ENCODE measurements at places on chromosomes 7 and 10.

DNA sequence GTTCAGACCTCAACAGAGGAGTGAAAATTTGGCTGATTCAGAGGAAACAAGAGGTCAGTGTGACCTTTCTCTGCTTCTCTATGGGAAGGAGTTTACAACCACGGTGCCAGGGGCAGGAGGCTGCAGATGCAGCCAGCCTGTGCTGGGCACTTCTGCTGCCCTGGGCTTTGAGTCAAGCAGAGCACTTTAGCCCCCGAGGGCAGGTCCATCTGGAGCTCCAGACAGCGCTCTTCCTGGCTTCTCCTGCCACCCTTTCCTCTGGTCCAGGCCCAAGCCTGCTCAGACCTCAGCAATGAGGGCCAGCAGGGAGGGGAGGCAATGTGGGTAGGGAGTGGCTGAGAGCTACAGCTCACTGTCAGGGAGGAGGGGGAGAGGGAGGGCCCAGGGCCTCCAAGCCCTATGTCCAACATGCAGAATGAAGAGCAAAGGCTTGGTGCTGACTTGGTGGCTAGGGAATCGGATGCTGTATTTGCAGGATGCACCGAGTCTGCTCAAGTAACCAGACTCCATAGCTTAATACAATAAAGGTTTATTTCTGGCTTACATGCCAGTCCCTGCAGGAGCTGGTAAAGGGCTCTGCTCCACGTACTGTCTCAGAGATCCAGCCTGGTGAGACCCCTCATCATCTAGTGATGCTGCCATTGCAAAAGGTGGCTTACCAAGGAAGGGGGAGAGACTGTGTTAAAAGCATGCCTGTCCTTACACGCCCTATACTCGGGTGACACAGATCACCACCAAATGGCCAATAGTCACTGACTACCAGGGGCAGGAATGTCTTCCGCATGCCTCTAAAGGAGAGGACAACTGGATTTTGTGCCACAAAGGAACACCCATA, 481.6 kb downstream of the RPS24 start:
- DNase-seq = no peak

DNA sequence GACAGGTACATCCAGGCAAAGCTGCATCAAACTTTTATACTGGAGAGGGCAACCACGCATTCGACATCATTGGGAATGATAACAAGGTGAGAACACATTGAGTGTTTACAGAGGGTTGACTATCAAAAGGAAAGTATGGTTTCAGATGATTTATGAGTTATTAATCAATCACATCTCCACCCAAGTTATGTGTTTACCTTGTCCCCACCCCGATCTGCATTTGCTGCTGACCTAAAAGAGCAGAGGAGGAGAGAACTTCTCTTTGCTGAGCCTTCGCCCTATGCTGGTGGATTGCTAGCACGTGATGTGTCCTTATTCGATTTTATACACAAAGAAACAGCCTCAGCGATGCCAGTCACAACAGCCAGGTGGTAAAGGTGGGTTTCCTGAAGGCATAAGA, at the start of gene MSMB:
TSS of gene MSMB (minus strand) at position 9 of the 400 bp plus-strand sequence. CDS start 32 bp downstream, outside the sequence.
- DNase-seq = no peak

GRCh38 chr10:107859065-107859464, 694.6 kb upstream of the SORCS1 start:
- no peak for DNase-seq

- peak; percentile 42 for DNase-seq
Measured at GRCh38 chr10:127972751-127973357, 66.0 kb downstream of the PTPRE start.

DNA sequence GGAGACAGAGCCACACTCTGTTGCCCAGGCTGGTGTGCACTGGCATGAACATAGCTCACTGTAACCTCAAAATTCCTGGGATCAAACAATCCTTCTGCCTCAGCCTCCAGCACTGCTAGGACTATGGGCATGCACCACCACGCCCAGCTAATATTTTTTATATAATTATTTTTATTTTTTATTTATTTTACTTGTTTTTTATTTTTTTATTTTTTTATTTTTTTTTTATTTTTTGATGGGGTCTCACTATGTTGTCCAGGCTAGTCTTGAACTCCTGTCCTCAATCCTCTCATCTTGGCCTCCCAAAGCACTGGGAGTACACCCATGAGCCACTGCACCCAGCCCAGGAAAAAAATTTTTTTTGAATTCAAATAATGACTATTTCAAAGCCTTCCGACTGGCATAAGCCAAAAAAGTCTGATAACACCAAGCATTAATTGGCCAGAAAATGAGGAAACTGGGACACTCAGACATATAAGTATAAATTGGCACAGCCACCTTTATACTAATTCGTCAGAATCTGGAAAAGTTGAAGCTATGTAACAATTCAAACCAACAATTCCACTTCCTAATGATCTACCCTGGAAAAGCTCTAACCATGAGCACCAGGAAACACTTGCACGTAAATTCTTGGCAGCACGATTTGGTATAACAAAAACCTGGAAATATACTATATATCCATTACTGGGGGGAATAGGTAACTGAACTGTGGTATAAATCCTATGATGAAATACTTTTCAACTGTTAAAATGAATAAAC, 6.3 kb downstream of the ZC3HAV1 start:
- no peak for DNase-seq

GRCh38 chr10:60820093-60820754, 41.9 kb downstream of the CDK1 start:
- DNase-seq = no peak

- no peak for DNase-seq
Measured at GRCh38 chr7:151308256-151308655, 33.4 kb upstream of the NUB1 start.

DNA sequence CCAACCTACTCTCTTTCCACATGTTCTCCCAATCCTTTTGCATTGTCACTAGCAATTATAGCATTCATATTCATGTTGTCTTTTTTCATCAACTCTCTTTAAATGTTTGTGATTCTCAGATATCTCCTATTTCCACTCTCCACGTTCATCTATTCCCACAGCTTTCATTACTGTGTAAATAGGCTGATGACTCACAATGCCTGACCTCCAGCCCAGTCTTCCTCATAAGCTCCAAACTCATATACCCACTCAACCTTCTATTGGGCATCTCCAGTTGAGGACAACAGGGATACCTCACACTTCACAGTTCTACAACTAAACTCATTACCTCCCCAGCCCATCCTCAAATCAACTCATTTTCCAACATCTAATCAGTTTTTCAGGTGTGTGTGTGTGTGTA, 194.1 kb downstream of the DGKI start:
- no peak for DNase-seq

DNA sequence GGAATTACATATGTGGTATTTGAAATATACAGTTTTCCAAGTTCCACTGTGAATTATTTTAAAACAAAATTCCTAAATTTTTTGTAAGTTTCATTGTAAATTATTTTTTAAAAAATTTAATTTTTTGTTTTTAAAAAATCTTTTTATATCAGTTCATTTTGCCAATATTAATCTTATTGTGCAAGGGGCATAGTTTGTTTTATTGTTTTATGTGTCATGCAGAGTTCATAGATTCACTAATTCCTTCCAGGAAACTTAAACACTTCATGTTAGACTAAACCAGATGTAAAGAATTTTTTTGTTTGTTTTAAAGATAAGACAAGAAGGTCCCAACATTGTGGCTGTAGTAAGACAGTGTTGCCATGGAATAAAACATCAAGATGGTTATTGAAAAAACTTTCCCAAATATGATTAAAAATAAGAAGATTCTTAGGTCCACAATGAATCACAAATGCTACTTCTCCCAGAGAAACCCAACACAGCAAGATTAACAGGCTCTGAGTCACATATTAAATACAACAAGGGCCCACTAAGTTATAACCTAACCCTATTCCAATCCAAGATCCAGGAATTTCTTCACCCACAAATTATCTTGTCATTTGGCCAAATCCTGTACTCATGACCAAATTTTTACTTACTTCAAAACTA, 464.7 kb upstream of the IGFBP3 start:
- no peak for DNase-seq

GRCh38 chr10:62437696-62438095, 63.5 kb downstream of the ZNF365 start:
- no peak for DNase-seq

DNA sequence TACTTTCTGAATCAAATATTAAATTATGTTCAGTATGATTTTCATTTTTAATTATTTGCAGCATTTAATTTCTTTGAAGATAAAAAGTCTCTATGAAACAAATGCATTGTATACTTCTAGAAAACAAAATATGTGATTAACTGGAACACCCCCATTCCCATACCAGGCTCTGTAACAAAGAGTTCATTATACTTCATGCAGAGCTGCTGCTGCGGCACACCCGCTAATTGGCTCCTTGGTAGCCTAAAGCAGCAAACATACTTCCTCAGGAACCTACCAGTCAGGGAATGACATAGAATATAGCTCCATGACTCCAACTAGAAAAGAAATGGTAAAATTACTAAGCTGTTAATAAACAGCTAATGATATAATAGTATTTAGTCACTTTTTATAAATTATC, 19.3 kb downstream of the RAB11FIP2 start:
- DNase-seq = peak; percentile 9

GRCh38 chr10:3409928-3410327, 237.3 kb upstream of the PITRM1 start:
- DNase-seq = no peak

DNA sequence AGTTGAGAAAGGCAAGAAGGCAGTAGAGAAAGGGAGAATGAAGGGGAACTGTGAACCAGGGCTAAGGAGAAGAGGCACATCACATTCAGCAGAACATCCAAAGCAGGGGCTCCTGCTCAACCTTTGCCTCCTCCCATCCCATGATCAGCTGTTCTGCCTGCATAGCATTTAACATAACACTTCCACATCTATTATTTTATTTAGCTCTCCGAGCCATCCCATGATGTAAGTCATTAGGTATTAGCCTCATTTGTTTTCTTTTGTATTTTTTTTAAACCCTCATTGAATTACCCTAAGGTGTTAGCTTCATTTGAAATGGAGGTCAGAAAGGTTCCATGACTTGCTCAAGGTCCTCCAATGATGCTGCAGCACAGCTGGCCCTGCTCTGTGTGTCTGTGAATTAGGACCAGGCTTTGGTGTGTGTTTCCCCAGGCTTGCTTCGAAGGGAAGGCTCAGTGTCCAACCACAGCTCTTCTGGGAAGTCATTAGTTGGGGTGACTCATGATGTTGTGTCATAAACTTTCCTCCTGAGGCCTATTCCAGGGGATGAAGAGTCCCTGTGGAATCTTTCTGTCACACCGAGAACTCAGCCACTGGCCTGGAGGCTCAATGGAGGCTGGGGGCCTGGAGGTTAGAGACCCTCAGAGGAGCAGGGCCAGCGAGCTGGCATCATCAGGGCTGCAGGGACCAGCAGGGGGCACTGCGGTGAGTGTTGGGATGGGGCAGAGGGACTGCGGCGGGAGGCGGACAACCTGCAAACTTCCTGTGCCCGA, 16.5 kb downstream of the NPFFR1 start:
- no peak for DNase-seq

DNA sequence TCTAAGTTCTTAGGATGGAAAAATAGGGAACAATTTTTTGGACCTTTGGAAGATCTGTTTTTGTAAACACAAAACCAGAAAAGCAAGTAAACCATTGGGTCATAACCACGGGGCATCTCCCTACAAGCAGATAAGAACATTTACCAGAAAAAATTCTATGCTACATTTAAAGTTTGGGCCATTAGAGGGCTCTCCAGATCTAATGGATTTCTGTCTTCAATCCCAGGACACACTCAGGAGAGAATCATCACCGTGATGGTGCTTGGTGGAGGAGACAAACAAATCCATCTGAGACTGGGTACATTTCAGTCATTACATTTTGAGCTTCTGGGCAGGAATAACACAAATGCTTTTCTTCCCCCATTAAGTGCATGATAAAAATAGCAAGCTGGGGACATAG, 178.4 kb upstream of the TARP start:
- DNase-seq = no peak

GRCh38 chr10:69464801-69465401, 13.6 kb downstream of the TSPAN15 start:
- peak; percentile 23 for DNase-seq

GRCh38 chr7:36082910-36083309, 70.1 kb upstream of the EEPD1 start:
- DNase-seq = no peak

DNA sequence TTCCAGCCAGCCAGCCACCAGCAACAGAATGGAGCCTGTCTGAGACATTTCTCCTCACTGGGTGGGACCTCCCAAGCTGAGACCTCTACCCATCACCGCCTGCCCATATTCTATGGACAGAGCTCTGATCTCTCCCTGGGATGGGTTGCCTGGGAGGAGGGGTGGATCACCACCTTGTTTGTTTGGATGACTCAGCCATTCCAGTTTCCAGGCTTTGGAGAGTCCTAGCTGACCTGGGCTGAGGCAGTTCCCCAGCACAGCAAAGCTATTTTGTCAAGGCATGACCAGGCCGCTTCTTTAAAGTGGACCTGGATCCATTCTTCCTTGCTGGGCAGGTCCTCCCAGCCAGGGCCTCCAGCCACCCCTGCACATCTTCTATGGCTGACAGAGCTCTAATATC, 982.3 kb downstream of the DNAJB9 start:
- DNase-seq = no peak

DNA sequence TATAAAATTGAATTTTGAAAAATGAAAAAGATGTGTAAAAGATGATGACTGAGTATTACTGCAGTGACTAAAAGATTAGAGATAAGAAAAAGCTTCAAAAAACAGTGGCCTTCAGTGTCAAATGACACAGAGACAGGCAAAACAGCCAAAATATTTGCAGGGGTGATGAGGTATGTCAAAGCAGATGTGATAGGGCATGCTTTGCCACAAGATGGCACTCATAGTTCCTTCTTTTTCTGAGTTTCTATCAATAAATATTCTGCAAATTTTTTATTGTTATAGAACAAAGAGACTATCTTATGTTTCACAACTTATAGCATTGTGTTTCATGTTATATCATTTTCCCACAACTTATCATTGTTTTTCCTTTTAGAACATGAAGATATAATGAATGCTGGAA, 344.1 kb upstream of the HPS1 start:
- no peak for DNase-seq

DNA sequence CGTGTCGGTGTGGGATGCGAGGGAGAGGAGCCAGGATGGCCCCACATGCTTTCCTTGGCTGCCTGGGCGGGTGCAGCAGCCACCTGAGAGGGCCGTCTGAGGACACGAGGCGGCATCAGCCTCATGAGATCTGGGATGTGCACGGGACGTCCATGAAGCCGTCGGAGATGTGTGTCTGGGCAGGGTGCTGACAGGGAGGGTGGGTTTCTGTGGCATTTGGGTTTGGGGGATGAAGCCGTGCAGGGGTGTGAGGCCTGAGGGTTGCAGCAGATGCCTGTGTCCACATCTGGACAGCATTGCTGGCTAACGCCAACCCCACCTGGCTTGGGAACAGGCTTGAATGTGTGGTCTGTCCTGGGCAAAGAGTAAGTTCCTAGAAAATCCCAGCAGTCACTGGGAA, 179.5 kb downstream of the DNAJB6 start:
- no peak for DNase-seq

- DNase-seq = no peak
Measured at GRCh38 chr10:86950349-86950748, 7.1 kb downstream of the MMRN2 start.

DNA sequence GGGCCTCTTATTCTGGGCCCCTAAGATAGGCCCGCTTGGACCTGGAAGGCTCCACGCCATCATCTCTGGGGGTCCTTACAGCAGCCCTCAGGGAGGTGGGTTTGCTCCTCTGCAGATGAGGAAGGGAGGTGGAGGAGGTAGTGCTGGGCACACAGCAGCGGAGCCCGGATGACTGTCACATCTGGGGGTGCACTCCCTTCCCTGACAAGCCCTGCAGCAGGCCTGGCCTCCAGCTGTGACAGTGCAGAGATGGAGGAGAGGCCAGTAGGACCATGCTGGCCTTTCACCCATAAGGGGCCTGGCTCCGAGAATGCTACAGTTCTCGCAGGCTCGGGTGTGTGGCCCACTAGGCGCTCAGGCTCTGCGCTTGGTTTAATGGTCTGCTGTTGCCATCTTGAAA, 9.2 kb downstream of the GDF2 start:
- no peak for DNase-seq

All from hippocampal formation (tissue), 2 donors.